ENCODE measurements at places on chromosomes 7 and 10. TPM values are rescaled to one million over a fixed set of nuclear protein-coding genes. Genes with fewer than 3 reads are reported as not detected.

DNA sequence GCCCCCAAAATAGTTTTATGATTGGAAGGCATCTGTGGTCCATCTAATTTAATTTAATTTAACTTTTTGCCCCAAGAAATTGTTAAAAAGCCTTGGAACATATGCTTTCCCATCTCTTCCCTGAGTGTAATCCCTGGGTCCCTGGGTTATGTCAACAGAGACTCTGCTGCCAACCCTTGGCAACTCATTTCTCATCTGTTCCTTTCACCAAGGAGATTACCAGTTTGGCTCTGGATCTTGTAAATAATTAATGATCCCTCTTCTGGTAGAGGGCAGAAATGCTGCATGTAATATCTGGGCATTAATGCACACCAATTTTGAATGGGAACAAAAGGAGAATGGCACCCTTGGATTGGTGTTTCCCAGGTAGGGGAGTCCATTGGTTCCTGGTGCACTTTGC is 514.2 kb downstream of the CCSER2 start:
- DNase-seq, result no peak

DNA sequence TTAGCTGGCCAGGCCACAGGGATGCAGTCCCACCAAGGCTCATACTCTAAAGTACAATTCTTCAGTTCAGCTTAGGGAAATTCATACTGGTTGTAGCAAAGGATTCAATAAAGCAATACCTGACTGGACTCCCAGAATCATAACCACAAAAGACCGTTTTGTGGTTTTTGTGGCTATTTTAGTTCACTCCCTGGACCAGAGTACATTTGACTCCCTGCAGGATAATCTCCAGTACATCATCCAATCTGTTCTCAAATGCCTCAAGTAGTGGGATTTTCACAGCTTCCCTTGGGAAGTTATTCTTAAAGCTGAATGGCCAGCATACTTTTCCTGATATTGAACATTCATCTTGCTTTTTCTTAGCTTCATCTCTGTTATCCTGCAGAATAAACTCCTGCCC is 29.3 kb upstream of the YAE1 start:
- no peak for DNase-seq

- no peak for DNase-seq
Observed at GRCh38 chr7:55016061-55016745, 2.6 kb upstream of the EGFR start.

- DNase-seq, result no peak
Observed at GRCh38 chr7:132049462-132050304, 493.3 kb upstream of the PODXL start.

DNA sequence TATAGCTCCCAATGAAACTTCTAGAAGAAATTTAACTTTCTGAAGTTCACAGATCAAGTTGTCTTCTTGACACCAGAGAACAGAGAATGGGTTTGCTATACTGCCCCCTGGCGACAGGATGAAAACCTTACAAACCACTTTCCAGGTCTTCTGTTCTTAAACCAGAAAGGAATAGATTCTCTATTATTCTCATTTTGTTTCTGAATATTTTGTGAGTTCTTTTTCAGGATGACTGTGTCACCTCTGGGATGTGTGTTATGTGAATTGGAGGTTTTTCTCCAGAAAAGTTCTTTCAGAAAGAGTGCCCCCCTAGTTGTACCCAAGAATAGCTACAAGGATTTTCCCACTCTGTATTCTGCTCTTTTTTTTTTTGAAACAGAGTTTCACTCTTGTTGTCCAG is 6.3 kb downstream of the IFT22 start:
- DNase-seq, result peak; percentile 51

GRCh38 chr7:133829336-133829897 is 297.7 kb upstream of the LRGUK start:
- DNase-seq, result no peak

DNA sequence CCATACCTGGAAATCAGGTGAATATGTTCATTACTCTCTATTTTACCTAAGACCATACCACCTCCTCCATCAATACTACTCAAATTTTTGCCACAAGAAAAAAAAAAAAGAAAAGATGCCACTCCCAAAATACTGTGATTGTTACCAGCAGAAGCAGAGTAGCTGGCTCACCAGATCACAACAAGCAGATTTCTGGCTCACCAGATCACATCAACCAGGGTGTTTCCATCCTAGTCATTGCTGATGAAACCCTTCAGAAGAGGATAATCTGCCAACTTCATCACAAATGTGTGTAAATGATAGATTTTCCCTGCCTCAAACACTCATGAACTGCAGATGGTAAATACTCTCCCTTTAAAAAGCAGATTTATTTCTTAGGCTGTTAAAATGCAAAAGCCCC is 109.7 kb upstream of the NAMPT start:
- no peak for DNase-seq

DNA sequence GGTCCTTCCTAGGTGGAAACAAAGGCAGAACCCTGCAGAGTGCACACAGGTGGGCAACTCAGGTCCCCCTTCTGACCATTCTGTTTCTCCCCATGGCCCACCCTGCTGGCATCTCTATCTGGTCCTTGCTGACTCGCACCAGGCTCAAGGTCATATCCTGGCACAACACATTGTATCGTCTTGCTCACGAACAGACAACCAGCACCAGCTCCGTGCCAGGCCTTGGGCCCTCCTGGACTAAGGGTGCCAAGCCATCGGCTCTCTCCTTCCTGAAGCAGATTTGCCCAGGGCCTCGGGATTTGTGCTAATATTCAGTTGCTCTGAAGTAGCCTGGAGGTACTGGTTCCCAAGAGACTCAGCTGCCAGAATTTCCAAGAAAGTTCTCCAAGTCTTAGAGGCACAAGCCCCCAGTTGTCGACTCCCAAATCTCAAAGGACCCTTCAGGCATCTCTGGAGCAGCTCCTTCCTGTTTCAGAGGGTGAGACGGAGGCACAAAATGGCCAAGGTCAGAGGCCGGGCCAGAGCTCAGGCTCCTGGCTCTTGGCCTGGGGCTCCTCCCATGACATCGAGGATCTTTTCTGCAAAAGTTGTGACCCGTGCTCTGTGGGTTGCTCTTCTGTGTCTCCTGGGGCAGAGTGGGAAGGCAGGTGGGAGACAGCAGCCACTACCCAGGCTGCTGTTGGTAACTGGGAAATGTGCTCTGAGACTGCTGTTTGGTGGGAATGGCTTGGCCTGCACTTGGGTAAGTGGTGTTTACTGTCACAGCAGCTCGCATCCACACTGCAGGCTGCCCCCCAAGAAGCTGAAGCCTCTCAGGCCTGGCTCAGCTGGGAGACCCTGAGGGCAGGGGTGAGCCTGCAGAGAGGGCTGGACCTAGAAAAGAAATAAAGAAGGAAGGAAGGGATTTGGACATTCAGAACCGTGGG is 121.3 kb downstream of the RGS10 start:
- no peak for DNase-seq

DNA sequence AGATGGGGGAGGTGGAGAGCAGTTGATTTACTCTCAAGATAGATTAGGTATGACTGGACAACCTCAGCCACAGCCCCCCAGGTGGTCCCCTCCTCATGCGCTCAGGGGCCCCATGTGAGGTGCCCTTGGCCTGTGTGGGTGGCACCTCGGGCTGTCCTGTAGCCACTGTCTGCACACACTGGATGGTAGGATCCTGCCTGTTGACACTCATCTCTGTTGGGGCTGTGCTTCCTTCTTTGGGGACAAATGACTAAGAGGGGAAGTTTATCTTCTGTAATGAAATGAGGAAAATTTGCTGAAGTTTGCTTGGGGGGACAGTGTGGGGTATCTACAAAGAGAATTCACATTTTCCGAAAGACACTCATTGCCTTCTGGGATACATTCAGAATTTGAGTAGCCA is 53.6 kb upstream of the ANTXRL start:
- DNase-seq, result no peak

- no peak for DNase-seq
Observed at GRCh38 chr10:77685432-77685831, 47.8 kb upstream of the KCNMA1 start.

Gene SMC3
- 41.3 TPM for total RNA-seq

Gene IGF2BP3
- 0.80 TPM for total RNA-seq

Gene BRAT1
- 28.7 TPM for total RNA-seq

Gene HGF
- 17.9 TPM for total RNA-seq
